GM23338 (cell line): ENCODE measurements at places on chromosomes 2 and 18. TPM values are rescaled to one million over a fixed set of nuclear protein-coding genes. Genes with fewer than 3 reads are reported as not detected.

Gene ASAP2
- 2.6 and 3.2 TPM in 2 replicates for polyA plus RNA-seq

Gene NFU1
- polyA plus RNA-seq: 96.7 and 102 TPM in 2 replicates

Gene ANKRD30BL
- polyA plus RNA-seq: 0.23 and 0.26 TPM in 2 replicates

Gene MOCOS
- polyA plus RNA-seq: 3.7 and 3.9 TPM in 2 replicates

Gene IL37
- not detected in 2 replicates for polyA plus RNA-seq

Gene RGPD4
- not detected in 2 replicates for polyA plus RNA-seq

Gene TXNDC2
- 0.16 TPM in 1 of 2 replicates, not detected in the other for polyA plus RNA-seq

Gene INPP5D
- 5.4 and 6.6 TPM in 2 replicates for polyA plus RNA-seq

Gene SERPINB7
- not detected in 2 replicates for polyA plus RNA-seq

Gene CD8B
- polyA plus RNA-seq: 0.61 and 0.63 TPM in 2 replicates

Gene RNPEPL1
- polyA plus RNA-seq: 5.5 and 6.0 TPM in 2 replicates

Gene ACMSD
- polyA plus RNA-seq: 0.11 and 0.24 TPM in 2 replicates

GRCh38 chr2:46803911-46804670 lies 111.5 kb downstream of the MCFD2 start:
- H3K27ac ChIP-seq: no peak overlapping the region
- no peaks in the 10 kb centered on the region for H3K36me3 ChIP-seq
- DNase-seq: no peak
- no peaks in the 10 kb centered on the region for H3K4me1 ChIP-seq

DNA sequence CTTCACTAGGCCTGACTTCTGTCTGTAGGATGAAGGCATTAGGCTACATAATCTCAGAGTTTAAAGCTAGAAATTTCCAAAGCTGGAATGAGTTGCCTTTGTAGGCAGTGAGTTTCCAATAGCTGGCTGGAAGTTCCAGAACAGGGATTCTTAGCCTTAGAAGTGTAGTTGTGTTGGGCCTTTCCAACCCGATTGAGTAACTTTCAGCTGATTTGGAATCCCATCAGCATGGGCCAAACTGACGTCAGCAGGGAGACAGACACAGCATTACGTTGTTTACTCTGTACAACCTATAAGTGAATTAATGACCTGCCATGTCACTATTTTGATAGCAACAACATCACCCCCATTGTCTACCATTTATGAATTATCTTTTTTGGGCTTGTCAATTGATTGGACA lies 56.9 kb downstream of the SETBP1 start:
- no peaks in the 10 kb centered on the region for H3K27me3 ChIP-seq
- no peak for DNase-seq
- H3K36me3 ChIP-seq: no peaks in the 10 kb centered on the region
- no peak overlapping the region for H3K4me3 ChIP-seq
- H3K4me1 ChIP-seq: peaks cover 5% of the 10 kb centered on the region

- H3K4me1 ChIP-seq: no peaks in the 10 kb centered on the region
- no peaks in the 10 kb centered on the region for H3K27me3 ChIP-seq
- DNase-seq: peak; percentile 41
These were observed 36.7 kb downstream of the MCFD2 start for GRCh38 chr2:46878886-46879285.

GRCh38 chr2:176136374-176137251 lies 7.1 kb downstream of the HOXD8 start:
- DNase-seq: peak; percentile 66
- no peaks in the 10 kb centered on the region for H3K36me3 ChIP-seq
- H3K4me3 ChIP-seq: peak overlapping the region; percentile 58
- H3K27me3 ChIP-seq: peaks cover 100% of the 10 kb centered on the region
- H3K27ac ChIP-seq: no peak overlapping the region

- no peak overlapping the region for H3K27ac ChIP-seq
- DNase-seq: no peak
- no peaks in the 10 kb centered on the region for H3K27me3 ChIP-seq
- no peak overlapping the region for H3K4me3 ChIP-seq
These were observed 82.8 kb upstream of the CDCA7 start for GRCh38 chr2:173271825-173272224.

- DNase-seq: no peak
- H3K36me3 ChIP-seq: no peaks in the 10 kb centered on the region
- H3K27ac ChIP-seq: no peak overlapping the region
- no peaks in the 10 kb centered on the region for H3K4me1 ChIP-seq
- H3K27me3 ChIP-seq: no peaks in the 10 kb centered on the region
These were observed 248.5 kb upstream of the HDAC4 start for GRCh38 chr2:239649309-239649708.

DNA sequence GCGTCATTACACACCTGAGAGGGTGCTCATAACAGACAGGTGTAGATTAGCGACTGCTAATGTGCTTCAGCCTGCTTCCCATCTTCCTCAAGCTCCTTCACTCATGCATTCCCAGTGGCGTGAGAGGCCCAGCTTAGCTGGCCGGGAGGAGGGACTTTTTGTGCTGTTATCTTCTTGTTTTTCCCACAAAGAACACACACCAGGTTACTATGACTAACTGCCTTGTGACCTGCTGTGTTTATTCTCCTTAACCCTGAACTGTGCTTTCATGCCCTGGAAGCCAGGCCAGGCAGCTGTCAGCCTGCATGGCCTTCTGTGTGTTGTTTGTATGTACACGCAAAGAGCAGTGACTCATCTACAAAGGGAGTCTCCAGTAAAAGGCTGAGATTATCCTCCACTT lies 143.8 kb downstream of the PIEZO2 start:
- H3K27ac ChIP-seq: no peak overlapping the region
- no peak for DNase-seq
- H3K4me1 ChIP-seq: peaks cover 5% of the 10 kb centered on the region; the same call in 1 of the 2 replicates
- no peak overlapping the region for H3K4me3 ChIP-seq

- H3K27ac ChIP-seq: no peak overlapping the region
- no peaks in the 10 kb centered on the region for H3K36me3 ChIP-seq
- H3K27me3 ChIP-seq: no peaks in the 10 kb centered on the region
- no peak overlapping the region for H3K4me3 ChIP-seq
These were observed 11.0 kb downstream of the UBE2E3 start for GRCh38 chr2:180991361-180991760.

DNA sequence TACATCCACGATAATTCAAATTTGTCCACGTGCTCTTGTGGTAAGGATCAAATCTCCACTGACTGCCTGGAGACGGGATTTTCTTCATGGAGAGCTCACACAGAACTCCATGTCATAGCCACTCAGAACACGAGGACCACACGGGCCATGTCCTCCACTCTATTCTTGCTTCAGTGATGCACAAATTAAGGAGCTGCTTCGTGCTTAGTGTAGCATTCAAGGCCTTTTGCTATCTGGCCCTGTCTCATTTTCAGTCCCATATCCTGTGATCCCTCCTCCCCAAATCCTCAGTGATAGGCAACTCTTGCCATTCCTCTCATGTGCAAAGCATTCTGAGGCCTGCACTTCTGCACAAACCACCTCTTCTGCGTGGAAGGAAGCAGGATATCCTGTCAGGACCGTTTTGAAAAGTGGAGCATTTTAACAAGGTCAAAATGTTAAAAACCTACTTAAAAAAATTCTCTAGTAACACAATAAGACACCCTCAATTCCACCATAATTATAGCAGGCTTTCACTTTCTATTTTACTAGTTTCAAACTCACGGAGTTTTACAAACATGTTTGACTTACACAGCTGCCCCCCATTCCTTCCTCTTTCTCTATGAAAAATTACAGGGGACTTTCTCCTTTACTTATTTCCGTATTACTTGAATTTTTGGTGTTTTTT lies 35.2 kb downstream of the ST3GAL5 start:
- no peaks in the 10 kb centered on the region for H3K4me1 ChIP-seq
- H3K27ac ChIP-seq: no peak overlapping the region
- H3K4me3 ChIP-seq: no peak overlapping the region
- no peaks in the 10 kb centered on the region; the same call in 1 of the 2 replicates for H3K36me3 ChIP-seq
- H3K27me3 ChIP-seq: no peaks in the 10 kb centered on the region

DNA sequence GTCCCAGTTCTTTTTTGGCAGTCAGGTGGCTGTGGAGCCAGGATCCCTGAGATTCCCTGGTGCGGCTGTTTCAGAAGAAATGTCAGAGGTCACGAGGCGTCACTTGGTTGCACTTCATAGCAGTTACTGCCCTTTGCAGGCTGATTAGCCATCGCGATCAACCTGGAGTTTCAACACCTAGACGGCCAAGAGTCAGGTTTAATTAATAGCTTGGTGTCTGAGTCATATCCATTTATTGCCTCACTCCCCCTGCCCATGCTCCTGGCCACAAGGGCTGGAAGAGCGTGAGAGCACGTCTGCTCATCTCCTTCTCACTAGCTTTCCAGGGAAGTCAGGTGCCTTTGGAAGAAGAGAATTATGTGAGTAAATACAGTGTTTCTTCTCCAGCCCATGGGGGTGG lies 552.3 kb downstream of the TSN start:
- H3K27ac ChIP-seq: no peak overlapping the region
- DNase-seq: no peak
- H3K4me1 ChIP-seq: no peaks in the 10 kb centered on the region

- 0 out of 2 replicates have a peak overlapping the region, but pooled peaks have one; percentile 5 for H3K27ac ChIP-seq
- no peaks in the 10 kb centered on the region for H3K36me3 ChIP-seq
- no peaks in the 10 kb centered on the region for H3K27me3 ChIP-seq
- no peak for DNase-seq
These were observed 6.8 kb upstream of the STK25 start for GRCh38 chr2:241514986-241515737.

GRCh38 chr2:147177071-147177857 lies 667.6 kb upstream of the ACVR2A start:
- H3K27me3 ChIP-seq: no peaks in the 10 kb centered on the region
- no peak overlapping the region for H3K27ac ChIP-seq
- H3K36me3 ChIP-seq: no peaks in the 10 kb centered on the region
- 0 out of 2 replicates have a peak, but pooled peaks cover 15% of the 10 kb centered on the region for H3K4me1 ChIP-seq

GRCh38 chr2:240570531-240571313 lies 2.4 kb downstream of the RNPEPL1 start:
- peaks cover 7% of the 10 kb centered on the region; the same call in 1 of the 2 replicates for H3K4me1 ChIP-seq
- no peaks in the 10 kb centered on the region for H3K36me3 ChIP-seq
- peaks cover 32% of the 10 kb centered on the region for H3K27me3 ChIP-seq
- H3K4me3 ChIP-seq: no peak overlapping the region

GRCh38 chr2:227407591-227408151 lies 19.9 kb upstream of the SCYGR1 start:
- no peak for DNase-seq
- H3K4me1 ChIP-seq: no peaks in the 10 kb centered on the region
- H3K36me3 ChIP-seq: no peaks in the 10 kb centered on the region
- no peak overlapping the region for H3K27ac ChIP-seq

GRCh38 chr18:23587220-23587642 lies 925 bp upstream of the NPC1 start:
- peak; percentile 9 for DNase-seq
- H3K27me3 ChIP-seq: no peaks in the 10 kb centered on the region; the same call in 1 of the 2 replicates
- no peak overlapping the region for H3K27ac ChIP-seq

GRCh38 chr18:79801217-79801616 lies 3.5 kb downstream of the KCNG2 start:
- no peak for DNase-seq
- H3K4me1 ChIP-seq: peaks cover 10% of the 10 kb centered on the region; the same call in 1 of the 2 replicates
- H3K36me3 ChIP-seq: no peaks in the 10 kb centered on the region
- peaks cover 39% of the 10 kb centered on the region for H3K27me3 ChIP-seq
- no peak overlapping the region for H3K4me3 ChIP-seq
